A375 (cell line): ENCODE measurements at places on chromosomes 11 and 22. TPM values are rescaled to one million over a fixed set of nuclear protein-coding genes. Genes with fewer than 3 reads are reported as not detected.

CCDC116 gene
- total RNA-seq: not detected in 2 replicates

ART1 gene
- total RNA-seq: not detected in 2 replicates

SLC15A3 gene
- 0.15 TPM in 1 of 2 replicates, not detected in the other for total RNA-seq

NTM gene
- 17.5 and 20.1 TPM in 2 replicates for total RNA-seq

SCGB1D2 gene
- total RNA-seq: not detected in 2 replicates
